ENCODE measurements at places on chromosomes 13 and 19. TPM values are rescaled to one million over a fixed set of nuclear protein-coding genes. Genes with fewer than 3 reads are reported as not detected.

GRCh38 chr19:19417628-19418245 is 12.3 kb downstream of the GATAD2A start:
- no peak for DNase-seq

- DNase-seq, result no peak
Measured at GRCh38 chr13:112818698-112819045, 128.8 kb downstream of the ATP11A start.

DNA sequence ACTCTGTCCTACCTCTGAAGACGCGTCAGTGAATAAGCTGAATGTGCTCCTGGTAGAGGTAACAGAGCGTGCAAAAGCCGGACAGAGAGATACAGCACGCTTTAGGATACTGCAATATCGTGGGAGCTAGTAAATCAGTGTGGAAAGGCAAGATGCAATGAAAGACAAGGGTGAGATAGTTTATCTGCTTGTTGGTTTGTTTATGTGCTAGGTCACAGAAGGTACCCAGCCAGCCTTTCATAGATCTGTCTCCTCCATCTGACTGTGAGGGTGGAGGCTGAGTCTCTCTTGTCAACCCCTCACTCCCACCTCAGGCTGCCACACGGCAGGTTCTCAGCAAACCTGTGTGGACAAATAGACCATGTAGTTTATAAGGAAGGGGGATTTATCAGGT is 904 bp upstream of the GIPC1 start:
- peak; percentile 64 for DNase-seq

- no peak for DNase-seq
Measured at GRCh38 chr13:48891586-48891985, 84.1 kb upstream of the FNDC3A start.

Gene SKA3
- 21.1 TPM for total RNA-seq

Gene PNMA8A
- total RNA-seq, result 40.3 TPM

- no peak for DNase-seq
Measured at GRCh38 chr13:113926301-113926761, 47.5 kb downstream of the C13orf46 start.

DNA sequence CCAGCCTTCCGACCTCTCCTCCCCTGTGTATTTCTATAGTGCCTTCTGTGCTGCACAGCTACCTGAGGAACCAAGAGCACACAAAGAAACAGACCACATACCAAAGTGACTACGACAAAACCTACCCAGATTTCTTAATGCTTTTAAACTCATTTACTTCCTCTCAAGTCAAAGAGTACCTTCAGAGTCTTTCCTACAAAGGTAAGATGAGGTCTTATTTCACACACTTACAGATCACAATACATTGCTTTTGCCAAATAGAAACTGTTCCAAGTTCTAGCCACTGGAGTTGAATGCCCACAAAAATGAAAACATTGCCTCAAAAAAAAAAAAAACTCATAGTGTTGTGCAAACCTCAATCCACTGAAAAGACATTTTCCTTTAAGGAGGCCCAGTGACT is 36.4 kb downstream of the TEX26 start:
- no peak for DNase-seq

GRCh38 chr19:4097501-4097900 is 26.4 kb downstream of the MAP2K2 start:
- DNase-seq, result no peak

GRCh38 chr19:39046037-39046821 is 13.9 kb upstream of the FBXO27 start:
- no peak for DNase-seq

GRCh38 chr13:42883771-42884467 is 102.5 kb downstream of the FAM216B start:
- DNase-seq, result peak; percentile 11

DNA sequence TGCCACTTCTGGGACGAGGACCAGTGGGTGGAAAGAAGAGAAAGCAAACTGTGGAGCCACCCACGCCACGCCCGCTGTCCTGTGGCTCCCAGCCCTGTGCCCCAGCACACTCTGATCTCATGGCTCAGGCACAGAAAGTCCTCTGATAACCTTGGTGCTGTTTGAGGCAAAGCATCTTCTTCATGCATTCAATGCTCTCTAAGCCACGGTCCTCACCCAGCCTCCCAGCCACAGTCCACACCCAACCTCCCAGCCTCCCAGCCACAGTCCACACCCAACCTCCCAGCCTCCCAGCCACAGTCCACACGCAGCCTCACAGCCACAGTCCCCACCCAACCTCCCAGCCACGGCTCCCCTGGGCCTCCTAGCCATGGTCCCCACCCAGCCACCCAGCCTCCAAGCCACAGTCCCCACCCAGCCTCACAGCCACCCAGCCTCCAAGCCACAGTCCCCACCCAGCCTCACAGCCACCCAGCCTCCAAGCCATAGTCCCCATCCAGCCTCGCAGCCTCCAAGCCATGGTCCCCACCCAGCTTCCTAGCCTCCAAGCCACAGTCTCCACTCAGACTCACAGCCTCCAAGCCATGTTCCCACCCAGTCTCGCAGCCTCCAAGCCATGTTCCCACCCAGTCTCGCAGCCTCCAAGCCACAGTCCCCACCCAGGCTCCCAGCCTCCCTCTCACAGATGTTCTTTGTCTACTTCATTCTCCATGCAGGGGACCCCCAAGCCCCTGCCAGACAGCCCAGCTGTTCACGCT is 74.9 kb downstream of the SOX1 start:
- DNase-seq, result no peak

DNA sequence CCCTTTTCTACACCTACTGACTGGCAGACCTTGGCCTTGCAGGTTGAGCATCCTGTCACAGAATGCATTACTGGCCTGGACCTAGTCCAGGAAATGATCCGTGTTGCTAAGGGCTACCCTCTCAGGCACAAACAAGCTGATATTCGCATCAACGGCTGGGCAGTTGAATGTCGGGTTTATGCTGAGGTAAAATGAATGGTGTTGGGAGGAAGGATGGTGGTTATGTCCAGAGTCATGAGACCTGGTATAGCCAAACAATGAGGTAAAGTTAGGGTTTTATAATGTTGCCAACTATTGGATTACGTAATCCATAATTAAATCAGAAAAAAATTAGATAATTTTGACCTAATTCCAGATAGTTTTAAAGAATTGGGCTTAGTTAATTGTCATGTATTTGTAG is 212.5 kb downstream of the PCCA start:
- peak; percentile 90 for DNase-seq

Gene ANKLE1
- total RNA-seq, result 1.3 TPM

- peak; percentile 50 for DNase-seq
Measured at GRCh38 chr13:45807520-45808099, 43.9 kb downstream of the SIAH3 start.

- peak; percentile 96 for DNase-seq
Measured at GRCh38 chr19:48190288-48190884, 19.9 kb downstream of the ZSWIM9 start.

DNA sequence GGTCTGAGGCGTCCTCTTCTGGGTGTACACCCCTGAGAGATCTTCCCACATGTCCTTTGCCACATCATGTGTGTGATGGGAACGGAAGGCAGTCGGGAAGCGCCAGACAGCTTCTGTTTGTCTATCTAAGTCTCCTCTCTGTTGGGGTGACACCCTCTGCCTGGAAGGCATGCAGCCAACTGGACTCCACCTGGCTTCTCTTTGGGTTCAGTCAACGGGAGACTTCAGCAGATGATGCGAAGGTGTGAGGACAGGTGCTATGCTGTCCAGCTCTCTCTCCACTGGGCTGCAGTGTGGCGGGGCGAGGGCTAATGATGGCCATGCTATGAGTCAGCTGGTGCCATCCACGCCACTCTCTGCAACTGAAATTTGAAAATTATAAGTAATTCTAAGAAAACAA is 14.3 kb upstream of the SBK3 start:
- DNase-seq, result peak; percentile 69

DNA sequence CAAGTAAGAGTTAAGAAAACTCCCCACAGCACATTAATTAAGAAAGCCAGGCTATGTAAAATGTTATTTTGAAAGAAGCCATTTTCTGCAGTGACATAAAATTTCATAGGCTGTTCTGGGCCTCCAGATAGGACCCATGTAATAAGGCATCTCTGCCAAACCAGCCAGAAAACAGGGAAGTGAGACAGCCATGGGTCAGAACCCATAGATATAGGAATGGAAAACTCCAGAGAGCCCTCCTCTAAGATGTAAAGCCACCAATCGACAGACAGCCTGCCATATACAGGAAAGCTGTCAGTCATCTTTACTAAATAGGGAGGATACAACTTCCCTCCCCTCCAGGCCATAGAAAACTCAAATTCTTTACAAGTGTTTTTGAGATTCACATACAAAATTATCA is 493.3 kb downstream of the COG6 start:
- DNase-seq, result no peak

Gene PLK5
- total RNA-seq, result not detected

Gene PGLYRP2
- not detected for total RNA-seq

DNA sequence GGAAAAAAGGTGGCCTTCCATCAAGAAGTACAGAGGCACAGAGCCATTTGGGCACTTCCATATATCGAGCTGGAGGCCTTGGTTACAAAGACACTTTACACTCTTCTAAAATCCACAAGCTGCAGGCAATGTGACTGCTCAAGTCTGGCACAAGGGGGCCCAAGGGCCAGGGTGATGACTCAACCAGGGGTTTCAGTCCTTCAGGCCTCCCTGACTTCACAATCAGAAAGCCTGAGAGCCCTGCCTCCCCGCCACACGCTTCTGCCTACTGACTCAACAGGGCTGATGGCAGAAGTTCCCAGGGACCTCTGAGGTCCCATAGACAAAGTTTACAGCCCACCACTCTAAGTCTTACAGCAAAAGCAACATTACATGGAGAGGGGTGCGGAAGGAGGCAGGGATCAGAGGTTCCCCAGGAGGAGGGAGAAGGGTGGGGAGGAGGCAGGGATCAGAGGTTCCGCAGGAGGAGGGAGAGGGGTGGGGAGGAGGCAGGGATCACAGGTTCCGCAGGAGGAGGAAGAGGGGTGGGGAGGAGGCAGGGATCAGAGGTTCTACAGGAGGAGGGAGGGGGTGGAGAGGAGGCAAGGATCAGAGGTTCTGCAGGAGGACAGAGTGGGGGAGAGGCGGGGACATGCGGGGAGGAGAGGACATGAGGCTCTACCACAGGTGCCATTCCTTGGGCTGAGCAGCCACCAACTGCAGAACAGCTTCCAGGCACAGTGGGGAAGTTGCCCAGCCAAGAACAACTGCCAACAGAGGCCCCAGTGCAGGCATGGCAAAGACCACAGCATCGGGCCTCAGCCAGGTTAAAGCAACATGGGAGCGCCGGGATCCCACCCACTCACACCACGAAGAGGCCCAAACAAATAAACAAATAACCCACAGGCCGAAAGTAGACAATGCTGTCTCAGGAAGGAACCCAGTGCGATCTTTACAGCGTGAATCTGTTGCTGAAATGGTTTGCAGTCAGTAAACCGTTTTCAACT is 52.0 kb downstream of the SLC7A1 start:
- no peak for DNase-seq

Measured in G401 (cell line).